ENCODE measurements at places on chromosomes 6 and 20. TPM values are rescaled to one million over a fixed set of nuclear protein-coding genes. Genes with fewer than 3 reads are reported as not detected.

Gene GPX5
- not detected for total RNA-seq

Gene TINAG
- not detected for total RNA-seq

Gene KIF25
- not detected for total RNA-seq

Gene IMPG1
- not detected for total RNA-seq

Gene QKI
- total RNA-seq: 127 TPM

Gene DEFB132
- total RNA-seq: not detected

Gene PNPLA1
- total RNA-seq: not detected

Gene FGD2
- total RNA-seq: under 0.01 TPM

Gene REV3L
- total RNA-seq: 19.2 TPM

Gene C20orf144
- total RNA-seq: 0.33 TPM

Gene LGSN
- total RNA-seq: not detected

Gene PPP1R10
- 55.4 TPM for total RNA-seq

Gene TSPYL4
- 27.7 TPM for total RNA-seq

Gene ZGPAT
- 20.1 TPM for total RNA-seq

Gene PSORS1C2
- total RNA-seq: not detected

Gene DEFB116
- not detected for total RNA-seq

Gene SLC26A8
- not detected for total RNA-seq

Gene SPATS1
- total RNA-seq: not detected

Gene SIRPB2
- total RNA-seq: not detected

Gene FILIP1
- total RNA-seq: under 0.01 TPM

Gene CYP39A1
- 0.22 TPM for total RNA-seq

Gene RPL7L1
- 83.6 TPM for total RNA-seq

Gene TPBG
- 55.4 TPM for total RNA-seq

Gene TRIM10
- total RNA-seq: not detected

Gene CCN6
- total RNA-seq: not detected

Gene NKAPL
- 2.7 TPM for total RNA-seq

Gene C6orf118
- not detected for total RNA-seq

Gene CALHM4
- total RNA-seq: not detected

Gene CTAGE9
- total RNA-seq: 0.11 TPM

Gene TM9SF4
- total RNA-seq: 64.3 TPM

Gene LY6G5C
- total RNA-seq: not detected

Gene CCM2L
- not detected for total RNA-seq

Gene XKR7
- total RNA-seq: under 0.01 TPM

Gene SEL1L2
- not detected for total RNA-seq

Gene GSTA3
- total RNA-seq: not detected

Gene PPIL6
- 0.22 TPM for total RNA-seq

Gene SRSF12
- total RNA-seq: 1.2 TPM

Data from placental epithelial cell (primary cell).